ENCODE measurements at places on chromosomes 3 and 15.

GRCh38 chr3:167852216-167852615 lies 116.7 kb downstream of the SERPINI1 start:
- no peaks in the 10 kb centered on the region for H3K4me1 ChIP-seq
- H3K36me3 ChIP-seq, result no peaks in the 10 kb centered on the region
- no peak overlapping the region for H3K4me3 ChIP-seq

DNA sequence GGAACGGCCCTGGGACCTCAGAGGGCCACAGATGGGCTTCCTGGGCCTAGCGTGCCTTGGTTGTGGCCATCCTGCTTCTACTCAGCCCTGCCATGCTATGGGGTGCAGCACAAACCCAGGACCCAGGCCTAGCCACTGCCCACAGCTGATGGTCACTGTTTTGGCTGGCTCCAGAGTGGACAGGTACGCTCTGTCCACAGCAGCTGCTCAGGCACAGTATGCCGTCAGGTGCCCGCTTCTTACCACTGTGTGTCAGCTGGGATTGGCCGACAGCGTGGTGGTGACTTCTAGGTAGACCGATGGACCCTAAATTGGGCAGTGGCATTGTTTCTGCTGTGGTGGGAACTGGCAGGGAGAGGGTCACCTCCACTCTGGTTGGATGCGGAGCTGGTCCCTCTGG lies 47.3 kb downstream of the KLF13 start:
- no peak overlapping the region for H3K4me3 ChIP-seq
- no peaks in the 10 kb centered on the region for H3K27me3 ChIP-seq
- peaks cover 24% of the 10 kb centered on the region for H3K4me1 ChIP-seq
- no peak for DNase-seq
- H3K27ac ChIP-seq, result no peak overlapping the region

- DNase-seq, result no peak
- no peak overlapping the region for H3K4me3 ChIP-seq
- H3K4me1 ChIP-seq, result no peaks in the 10 kb centered on the region
- H3K27ac ChIP-seq, result no peak overlapping the region
- no peaks in the 10 kb centered on the region for H3K27me3 ChIP-seq
- H3K36me3 ChIP-seq, result peaks cover 80% of the 10 kb centered on the region
These were observed 12.4 kb downstream of the GORASP1 start for GRCh38 chr3:39094851-39095677.

- no peaks in the 10 kb centered on the region for H3K36me3 ChIP-seq
- H3K4me3 ChIP-seq, result no peak overlapping the region
- no peak for DNase-seq
- no peaks in the 10 kb centered on the region for H3K4me1 ChIP-seq
These were observed 40.4 kb upstream of the IGF2BP2 start for GRCh38 chr3:185865247-185865646.

DNA sequence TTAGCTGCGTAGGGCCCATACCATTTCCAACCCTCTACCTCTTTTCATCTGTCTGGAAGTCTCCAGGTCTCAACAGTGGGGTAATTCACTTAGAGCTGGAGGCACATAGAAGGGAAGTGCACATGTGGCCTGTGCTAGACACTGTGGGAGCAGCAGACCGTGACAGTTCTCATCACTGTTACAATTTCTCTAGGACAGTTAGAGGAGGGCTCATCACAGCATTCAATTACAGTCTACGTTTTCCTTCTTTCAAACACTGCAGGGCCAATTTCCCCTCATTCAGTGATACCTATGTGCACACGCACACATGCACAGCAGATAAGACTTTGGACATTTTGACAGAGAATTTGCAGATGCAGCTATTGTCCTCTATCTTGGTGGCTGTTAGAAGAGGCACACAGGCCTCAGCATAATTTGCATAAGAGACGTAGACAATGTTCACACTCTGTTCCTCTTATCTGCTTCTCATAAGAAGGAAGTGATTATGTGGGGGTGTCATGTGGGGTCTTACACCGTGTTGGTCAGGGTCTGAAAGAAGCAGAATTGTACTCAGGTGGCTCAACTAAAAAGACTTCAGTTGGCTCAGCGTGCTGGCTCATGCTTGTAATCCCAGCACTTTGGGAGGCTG lies 12.6 kb upstream of the HRG start:
- no peaks in the 10 kb centered on the region for H3K36me3 ChIP-seq
- H3K27ac ChIP-seq, result no peak overlapping the region
- no peaks in the 10 kb centered on the region for H3K4me1 ChIP-seq

GRCh38 chr15:60004009-60004845 lies at the start of gene FOXB1:
FOXB1 (plus strand) TSS chr15:60004311; CDS start chr15:60004964, 653 bp downstream.
- DNase-seq, result no peak
- H3K4me3 ChIP-seq, result peak within 1 kb of the TSS; percentile 58
- H3K4me1 ChIP-seq, result peaks cover 28% of the 10 kb centered on the region
- peaks cover 96% of the 10 kb centered on the region for H3K27me3 ChIP-seq

- DNase-seq, result no peak
- H3K4me1 ChIP-seq, result no peaks in the 10 kb centered on the region
- no peak overlapping the region for H3K4me3 ChIP-seq
- H3K27ac ChIP-seq, result no peak overlapping the region
- H3K27me3 ChIP-seq, result no peaks in the 10 kb centered on the region
These were observed 29.5 kb upstream of the CCDC54 start for GRCh38 chr3:107347751-107348150.

DNA sequence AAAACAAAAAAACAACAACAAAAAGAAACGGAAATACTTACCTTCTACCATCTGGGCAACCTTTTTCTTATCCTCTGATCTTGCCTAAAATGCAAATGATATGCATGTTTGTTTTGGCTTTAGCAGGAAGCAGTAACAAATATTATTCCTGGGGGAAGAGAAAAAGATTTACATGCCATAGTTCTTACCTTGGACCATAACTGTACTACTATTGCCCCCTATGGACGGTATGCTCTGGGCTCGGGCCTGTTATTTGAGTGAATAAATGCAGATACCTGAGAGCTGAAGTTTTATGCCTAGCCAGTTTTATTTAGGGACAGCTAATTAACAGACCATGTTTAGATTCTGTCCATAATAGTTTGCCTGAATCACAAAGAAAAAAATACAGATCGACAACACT lies 12.6 kb upstream of the STARD5 start:
- DNase-seq, result no peak
- H3K27ac ChIP-seq, result no peak overlapping the region
- H3K4me1 ChIP-seq, result no peaks in the 10 kb centered on the region

DNA sequence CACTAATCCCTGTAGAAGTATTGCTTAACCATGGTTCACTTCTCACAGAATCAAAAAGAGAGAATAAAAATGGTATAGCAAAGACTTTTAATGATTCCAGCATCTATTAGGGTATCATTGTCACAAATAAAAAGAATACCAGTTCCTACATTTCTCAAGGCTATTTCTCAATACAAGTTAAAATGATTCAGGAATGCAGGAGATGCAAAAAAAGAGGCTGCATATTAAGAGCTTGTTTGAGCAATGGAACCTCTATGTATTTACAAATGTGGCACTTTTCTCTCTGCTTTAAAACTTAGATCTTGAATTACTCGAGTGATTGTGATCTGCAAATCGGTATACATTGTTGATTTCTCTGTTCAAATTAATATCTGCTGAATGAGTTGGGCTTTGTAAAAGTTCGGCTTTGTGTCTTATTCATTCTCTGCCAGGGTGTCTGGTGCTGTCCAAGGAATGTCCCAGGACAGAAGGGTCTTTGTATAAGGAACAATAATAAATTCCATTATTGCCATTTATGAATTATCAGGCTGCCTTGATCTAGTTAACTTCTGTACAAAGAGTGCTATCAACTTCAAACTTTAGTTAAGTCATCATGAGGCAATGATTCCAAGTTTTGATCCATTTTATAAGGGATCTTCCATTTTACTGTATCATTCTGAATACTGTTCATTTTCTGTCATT lies 364.2 kb downstream of the RBMS3 start:
- no peaks in the 10 kb centered on the region for H3K4me1 ChIP-seq
- H3K27me3 ChIP-seq, result no peaks in the 10 kb centered on the region
- H3K4me3 ChIP-seq, result no peak overlapping the region

GRCh38 chr3:130374908-130375307 lies 29.4 kb downstream of the COL6A5 start:
- no peaks in the 10 kb centered on the region for H3K27me3 ChIP-seq
- no peak for DNase-seq
- no peaks in the 10 kb centered on the region for H3K36me3 ChIP-seq
- H3K4me3 ChIP-seq, result no peak overlapping the region
- no peaks in the 10 kb centered on the region for H3K4me1 ChIP-seq
- no peak overlapping the region for H3K27ac ChIP-seq

- no peaks in the 10 kb centered on the region for H3K27me3 ChIP-seq
- peaks cover 63% of the 10 kb centered on the region for H3K36me3 ChIP-seq
- DNase-seq, result no peak
- H3K27ac ChIP-seq, result no peak overlapping the region
- no peaks in the 10 kb centered on the region for H3K4me1 ChIP-seq
These were observed 13.4 kb downstream of the DHX36 start for GRCh38 chr3:154310840-154311239.

DNA sequence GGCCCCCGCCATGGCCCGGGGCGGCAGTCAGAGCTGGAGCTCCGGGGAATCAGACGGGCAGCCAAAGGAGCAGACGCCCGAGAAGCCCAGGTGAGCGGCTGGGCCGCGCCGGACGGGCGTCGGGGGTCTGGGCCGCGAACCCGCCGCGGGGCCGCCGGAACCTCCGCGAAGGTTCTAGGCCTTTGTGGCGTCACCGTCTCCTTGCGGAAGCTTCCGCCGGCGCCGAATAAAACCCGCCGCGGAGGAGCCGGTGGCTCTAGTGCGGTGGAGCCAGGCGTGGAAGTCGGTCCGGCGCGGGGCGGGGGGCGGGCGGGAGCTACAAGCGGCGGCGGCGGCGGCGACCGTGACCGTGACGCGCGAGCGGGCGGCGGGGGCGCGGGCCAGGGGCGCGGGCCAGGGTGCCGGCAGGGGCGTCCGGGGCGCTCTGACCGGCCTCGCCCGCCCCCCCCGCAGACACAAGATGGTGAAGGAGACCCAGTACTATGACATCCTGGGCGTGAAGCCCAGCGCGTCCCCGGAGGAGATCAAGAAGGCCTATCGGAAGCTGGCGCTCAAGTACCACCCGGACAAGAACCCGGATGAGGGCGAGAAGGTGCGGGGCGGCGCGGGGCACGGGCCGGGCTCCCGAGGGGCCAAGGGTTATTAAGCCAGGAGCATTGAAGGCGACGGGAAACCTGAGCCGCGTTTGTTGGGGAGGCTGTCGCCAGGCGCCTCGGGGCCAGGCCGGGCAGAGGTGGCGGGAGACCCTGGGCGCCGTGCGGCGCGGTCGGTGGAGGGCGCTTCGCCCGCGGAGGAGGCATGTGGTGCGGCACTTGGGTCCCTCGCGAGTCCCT lies at the start of gene DNAJA4:
Gene DNAJA4, plus strand, starts transcription at position 259 of the 833 bp plus-strand sequence. Its CDS starts 202 bp downstream, at position 461.
- no peaks in the 10 kb centered on the region for H3K27me3 ChIP-seq
- H3K27ac ChIP-seq, result peak within 1 kb of the TSS; percentile 69
- no peaks in the 10 kb centered on the region for H3K36me3 ChIP-seq
- H3K4me3 ChIP-seq, result peak within 1 kb of the TSS; percentile 73
- H3K4me1 ChIP-seq, result no peaks in the 10 kb centered on the region
- DNase-seq, result peak; percentile 56

GRCh38 chr3:60792249-60792852 lies 458.9 kb downstream of the FHIT start:
- H3K27ac ChIP-seq, result no peak overlapping the region
- H3K36me3 ChIP-seq, result no peaks in the 10 kb centered on the region
- no peak overlapping the region for H3K4me3 ChIP-seq
- no peak for DNase-seq
- no peaks in the 10 kb centered on the region for H3K27me3 ChIP-seq
- no peaks in the 10 kb centered on the region for H3K4me1 ChIP-seq

- H3K36me3 ChIP-seq, result no peaks in the 10 kb centered on the region
- H3K4me1 ChIP-seq, result peaks cover 2% of the 10 kb centered on the region
- no peak for DNase-seq
These were observed 36.2 kb downstream of the UMPS start for GRCh38 chr3:124766113-124767095.

DNA sequence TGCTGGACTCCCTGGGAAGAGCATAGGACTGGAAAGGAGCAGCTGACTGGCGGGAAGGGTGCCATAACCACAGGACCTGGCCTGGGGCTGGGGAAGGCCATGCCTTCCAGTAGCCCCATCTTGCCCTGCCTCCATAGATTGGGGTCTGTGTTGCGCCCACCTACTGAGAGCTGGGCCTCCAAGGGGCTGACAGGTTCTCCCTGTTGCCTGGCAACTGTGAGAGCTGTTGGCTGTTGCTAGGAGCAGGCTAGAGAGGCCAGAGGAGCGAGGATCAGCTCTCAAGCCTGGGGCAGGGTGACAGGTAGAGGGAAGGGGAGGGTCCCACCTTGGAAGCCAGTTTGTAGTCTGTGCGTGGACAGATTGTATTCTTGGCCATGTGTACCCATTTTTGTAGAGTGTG lies 2.8 kb upstream of the GNAI2 start:
- peaks cover under 1% of the 10 kb centered on the region for H3K36me3 ChIP-seq
- no peak for DNase-seq
- H3K27me3 ChIP-seq, result no peaks in the 10 kb centered on the region
- H3K27ac ChIP-seq, result no peak overlapping the region

DNA sequence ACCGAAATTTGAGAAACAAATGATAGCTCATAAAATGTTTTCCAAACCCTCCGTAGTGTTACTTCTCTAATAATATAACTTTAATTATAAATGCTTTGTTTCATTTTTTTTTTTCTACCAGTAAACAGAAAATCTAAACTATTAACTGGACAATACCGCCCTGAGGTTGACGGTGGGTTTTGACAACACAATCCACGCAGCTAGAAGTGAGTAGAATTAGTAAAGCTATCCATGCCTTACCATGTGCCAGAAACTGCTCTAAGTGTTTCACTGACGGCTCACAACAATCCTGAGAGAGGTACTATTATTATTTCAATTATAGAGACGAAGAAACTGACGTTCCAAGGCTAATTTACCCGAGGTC lies 410 bp downstream of the NDUFAF1 start:
- H3K27me3 ChIP-seq, result no peaks in the 10 kb centered on the region
- H3K4me1 ChIP-seq, result no peaks in the 10 kb centered on the region
- peak overlapping the region; percentile 65 for H3K27ac ChIP-seq
- H3K36me3 ChIP-seq, result peaks cover under 1% of the 10 kb centered on the region
- no peak for DNase-seq

GRCh38 chr3:145698749-145699148 lies 462.2 kb downstream of the PLOD2 start:
- no peak overlapping the region for H3K4me3 ChIP-seq
- H3K27ac ChIP-seq, result no peak overlapping the region
- no peaks in the 10 kb centered on the region for H3K4me1 ChIP-seq
- no peaks in the 10 kb centered on the region for H3K36me3 ChIP-seq
- H3K27me3 ChIP-seq, result no peaks in the 10 kb centered on the region
- no peak for DNase-seq

Measured in effector memory CD4-positive, alpha-beta T cell (primary cell).